ENCODE measurements at places on chromosomes 2 and 18. TPM values are rescaled to one million over a fixed set of nuclear protein-coding genes. Genes with fewer than 3 reads are reported as not detected.

SEPTIN10 gene
- 71.4 TPM for total RNA-seq

TRABD2A gene
- total RNA-seq, result 0.72 TPM

ZFP36L2 gene
- total RNA-seq, result 20.5 TPM

CMPK2 gene
- 1.4 TPM for total RNA-seq

TCF7L1 gene
- total RNA-seq, result 0.64 TPM

LIMS3 gene
- 2.1 TPM for total RNA-seq

GREB1 gene
- total RNA-seq, result 0.21 TPM

SKOR2 gene
- total RNA-seq, result not detected

PDE1A gene
- total RNA-seq, result 0.64 TPM

IL37 gene
- total RNA-seq, result not detected

NCL gene
- total RNA-seq, result 160 TPM

DOK6 gene
- total RNA-seq, result under 0.01 TPM

RAB27B gene
- 33.5 TPM for total RNA-seq

C2orf74 gene
- total RNA-seq, result 4.1 TPM

MPP4 gene
- not detected for total RNA-seq

ERBB4 gene
- under 0.01 TPM for total RNA-seq

ARHGEF4 gene
- 50.6 TPM for total RNA-seq

KCNG3 gene
- not detected for total RNA-seq

RTP5 gene
- not detected for total RNA-seq

KCNJ3 gene
- total RNA-seq, result not detected

FAM124B gene
- total RNA-seq, result 0.21 TPM

SPR gene
- total RNA-seq, result 23.4 TPM

CNNM4 gene
- total RNA-seq, result 3.1 TPM

Measured in tracheal epithelial cell (primary cell).